ENCODE measurements at places on chromosomes 5 and 9.
A peak's percentile ranks its signal among the peaks of the same experiment; 100 is the strongest.

GRCh38 chr9:27600256-27600655 is 27.0 kb upstream of the C9orf72 start:
- DNase-seq = no peak

GRCh38 chr5:138967791-138968448 is 92.8 kb upstream of the LRRTM2 start:
- no peak for DNase-seq

- DNase-seq = peak; percentile 86
Observed at GRCh38 chr5:180315762-180316212, 23.9 kb upstream of the MAPK9 start.

DNA sequence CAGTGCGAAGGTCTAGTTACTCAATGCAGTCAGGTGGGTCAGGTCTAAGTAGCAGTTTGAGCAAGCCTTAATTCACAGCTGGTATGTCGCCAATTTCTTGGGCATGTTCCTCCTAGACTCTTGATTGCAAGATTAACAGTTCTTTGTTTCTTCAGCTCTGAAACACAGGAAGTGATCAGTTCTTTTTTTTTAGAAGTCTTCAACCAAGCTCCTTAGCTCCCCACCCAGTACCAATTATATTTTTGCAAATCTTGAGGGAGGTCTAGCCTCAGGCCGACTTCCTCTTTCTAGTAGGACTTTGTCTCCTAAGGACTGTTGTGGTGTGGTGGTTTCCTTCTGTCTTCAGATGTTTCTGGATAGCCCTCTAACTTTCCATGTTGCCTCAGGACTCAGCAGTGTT is 2054.2 kb downstream of the MAT2B start:
- DNase-seq = no peak

- DNase-seq = no peak
Observed at GRCh38 chr9:114472765-114473446, 32.4 kb downstream of the WHRN start.

All from Karpas-422 (cell line).